ENCODE measurements at places on chromosomes 16 and 17.
A peak's percentile ranks its signal among the peaks of the same experiment; 100 is the strongest.

GRCh38 chr16:78146807-78147206 lies 47.4 kb downstream of the WWOX start:
- DNase-seq, result no peak

GRCh38 chr17:13740686-13741085 lies 139.0 kb upstream of the HS3ST3A1 start:
- no peak for DNase-seq

- no peak for DNase-seq
These were observed 121.6 kb downstream of the PMP22 start for GRCh38 chr17:15143524-15143923.

GRCh38 chr17:13600475-13601321 lies 1.0 kb downstream of the HS3ST3A1 start:
- DNase-seq, result peak; percentile 43

DNA sequence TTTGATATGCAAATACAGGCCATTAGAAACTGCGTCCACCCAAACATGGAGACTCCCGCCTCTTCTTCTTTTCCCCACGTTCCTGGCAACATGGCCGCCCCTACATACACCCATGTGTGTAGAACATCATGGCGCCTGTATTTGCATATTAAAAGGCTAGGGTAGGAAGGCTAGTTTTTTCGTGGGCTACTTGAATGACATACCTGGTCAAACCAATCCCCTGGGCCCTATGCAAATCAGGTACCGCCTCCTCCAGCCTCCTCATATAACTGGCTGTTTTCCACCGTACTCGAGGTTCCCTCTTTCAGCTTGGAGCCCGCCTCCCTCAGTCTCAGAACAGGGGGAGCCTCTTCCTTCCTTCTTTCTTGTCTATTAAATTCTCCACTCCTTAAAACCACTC lies 840 bp upstream of the CD300LB start:
- DNase-seq, result no peak

DNA sequence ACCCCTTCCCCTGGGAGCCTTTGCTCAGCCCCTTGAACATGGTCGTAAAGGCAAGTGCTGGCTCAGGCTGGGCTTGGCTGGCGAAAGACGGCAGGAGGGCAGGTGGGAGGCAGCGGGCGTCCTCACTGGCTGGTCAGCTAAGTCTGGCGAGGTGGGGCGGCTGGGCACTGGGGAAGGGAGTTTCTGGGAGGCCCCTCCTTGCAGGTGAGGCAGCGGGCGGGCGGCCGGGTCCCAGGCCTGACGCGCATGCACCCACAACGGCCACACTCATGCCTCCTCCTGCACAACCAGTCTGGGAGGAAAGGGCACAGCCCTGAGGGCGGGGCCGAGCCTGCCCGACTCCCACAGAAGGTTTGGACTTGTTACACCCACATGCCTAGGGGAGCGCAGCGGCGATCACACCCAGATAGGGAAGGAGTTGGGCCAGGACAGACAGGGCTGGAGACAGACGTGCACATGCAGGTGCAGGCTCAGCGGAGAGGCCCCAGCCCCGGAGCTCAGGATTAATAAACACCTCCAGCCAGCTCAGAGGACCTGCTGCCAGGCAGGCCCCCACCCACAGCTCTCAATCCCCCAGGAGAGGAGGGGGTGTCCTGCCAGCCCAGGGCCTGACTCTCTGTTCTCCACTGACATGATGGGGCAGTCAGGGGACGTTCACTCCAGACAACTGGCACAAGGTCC lies at the start of gene EVPL:
Gene EVPL (minus strand): TSS at position 148 of the 681 bp plus-strand sequence. CDS start 108 bp downstream, at position 40.
- DNase-seq, result no peak

DNA sequence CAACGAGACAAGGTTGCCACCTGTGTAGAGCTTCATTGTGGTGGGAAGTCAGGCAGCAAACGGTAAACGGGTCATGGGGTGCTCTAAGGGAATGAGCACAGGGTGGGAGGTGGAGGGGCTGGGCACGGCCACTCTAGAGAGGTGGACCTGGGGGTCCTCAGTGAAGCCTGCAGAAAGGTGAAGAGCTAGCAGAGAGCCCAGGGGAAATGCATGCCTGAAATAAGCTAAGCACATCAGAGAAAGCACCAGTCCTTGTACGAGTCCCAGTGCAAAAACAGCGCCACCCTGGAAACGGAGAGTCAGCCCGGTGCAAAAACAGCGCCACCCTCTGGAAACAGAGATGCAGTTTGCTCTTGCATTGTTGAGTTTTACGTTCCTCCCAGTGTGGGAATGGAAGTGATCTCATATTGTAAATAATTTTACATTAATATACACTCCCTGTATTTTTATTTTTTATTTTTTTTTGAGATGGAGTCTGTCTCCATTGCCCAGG lies 65.0 kb downstream of the TBC1D16 start:
- DNase-seq, result no peak

DNA sequence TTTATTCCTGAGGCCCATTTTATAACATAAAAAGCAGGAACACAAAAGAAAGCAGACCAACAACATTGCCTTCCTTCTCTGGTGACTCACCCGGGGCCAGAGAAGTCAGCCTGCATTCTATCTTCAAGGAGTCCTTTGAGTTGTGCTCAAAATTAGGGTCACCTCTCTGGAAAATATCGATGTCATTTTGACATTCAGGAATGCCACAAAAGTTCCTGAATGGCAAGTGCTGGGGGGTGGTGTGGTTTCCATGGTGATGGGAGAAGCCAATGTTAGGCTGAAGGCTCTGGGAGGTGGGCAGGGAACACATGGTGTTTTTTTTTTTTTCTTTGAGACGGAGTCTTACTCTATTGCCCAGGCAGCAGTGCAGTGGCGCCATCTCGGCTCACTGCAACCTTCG lies 159.6 kb downstream of the HAPSTR1 start:
- no peak for DNase-seq

GRCh38 chr16:3235856-3236669 lies 1.1 kb upstream of the ZNF200 start:
- DNase-seq, result no peak

DNA sequence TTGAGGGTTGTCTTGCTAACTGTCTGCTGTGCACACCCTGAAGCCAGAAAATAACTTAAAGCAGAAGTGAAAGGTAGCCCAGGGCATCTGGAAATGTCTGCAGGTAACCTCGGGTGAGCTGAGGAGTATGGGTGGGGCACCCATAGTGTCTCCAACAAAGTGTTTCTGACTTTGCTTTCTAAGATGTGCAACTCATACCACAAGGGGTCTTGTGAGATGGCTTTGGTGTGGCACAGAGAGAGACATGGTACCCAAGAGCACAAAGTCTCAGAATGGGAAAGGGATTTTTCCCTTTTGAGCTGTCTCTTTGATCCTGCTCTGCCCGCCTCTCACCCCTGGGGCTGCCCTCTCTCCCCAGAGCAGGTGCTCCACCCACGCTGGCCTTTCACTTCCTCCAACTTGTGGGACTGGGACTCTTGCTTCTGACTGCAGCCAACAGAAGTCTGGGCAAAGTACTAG lies 6.9 kb downstream of the CHD9 start:
- no peak for DNase-seq

DNA sequence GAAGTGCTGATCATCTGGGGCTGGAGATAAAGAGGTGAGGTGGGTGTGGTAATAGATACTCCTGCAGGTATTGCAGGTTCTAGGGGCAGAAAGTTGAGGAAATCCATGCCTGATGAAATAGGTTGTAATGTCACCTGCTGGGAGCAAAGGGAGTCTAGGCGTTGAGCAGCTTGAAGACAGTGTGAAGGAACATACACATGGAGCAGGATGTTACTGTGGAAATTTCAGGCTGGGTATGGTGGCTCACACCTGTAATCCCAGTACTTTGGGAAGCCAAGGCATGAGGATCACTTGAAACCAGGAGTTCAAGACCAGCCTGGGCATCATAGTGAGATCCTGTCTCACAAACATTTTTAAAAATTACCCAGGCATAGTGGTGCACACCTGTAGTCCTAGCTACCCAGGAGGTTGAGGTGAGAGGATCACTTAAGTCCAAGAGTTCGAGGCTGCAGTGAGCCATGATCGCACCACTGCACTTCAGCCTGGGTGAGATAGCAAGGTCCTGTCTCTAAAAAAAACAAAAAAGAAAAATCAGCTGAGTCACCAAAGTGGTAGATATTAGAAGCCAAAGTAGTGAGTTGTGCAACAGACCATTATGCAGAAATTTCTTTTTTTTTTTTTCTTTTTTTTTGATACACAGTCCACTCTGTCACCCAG lies 9.1 kb upstream of the CRYBA1 start:
- no peak for DNase-seq

DNA sequence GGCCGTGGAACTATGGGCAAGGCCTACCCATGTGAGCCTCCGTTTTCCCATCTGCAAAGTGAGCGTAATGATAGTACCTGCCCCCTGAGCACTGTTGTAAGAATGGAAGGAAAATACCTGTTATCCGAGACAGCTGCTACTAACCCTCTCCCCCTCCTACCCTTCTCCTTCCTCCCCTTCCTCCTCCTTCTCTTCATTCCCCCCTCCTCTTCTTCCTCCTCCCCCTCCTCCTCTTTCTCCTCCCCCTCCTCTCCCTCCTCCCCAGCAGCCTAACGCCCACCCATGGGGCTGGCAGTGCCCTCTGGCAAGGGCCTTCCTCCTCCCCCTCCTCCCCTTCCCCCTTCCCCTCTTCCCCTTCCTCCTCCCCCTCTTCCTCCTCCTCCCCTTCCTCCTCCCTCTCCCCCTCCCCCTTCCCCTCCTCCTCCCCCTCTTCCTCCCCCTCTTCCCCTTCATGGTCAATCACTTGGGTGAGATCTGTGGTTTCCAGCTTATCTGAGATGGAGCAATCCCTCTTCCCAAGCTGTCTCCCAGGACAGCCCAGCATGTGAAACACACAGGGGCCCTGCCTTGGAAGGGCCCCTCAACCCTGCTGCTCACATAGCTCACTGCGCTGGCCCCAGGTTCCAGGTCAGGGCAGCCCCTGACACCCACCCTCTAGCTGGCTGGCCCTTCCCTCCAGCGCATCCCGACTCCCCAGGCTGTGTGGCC lies 6.4 kb downstream of the ZFPM1 start:
- DNase-seq, result no peak

DNA sequence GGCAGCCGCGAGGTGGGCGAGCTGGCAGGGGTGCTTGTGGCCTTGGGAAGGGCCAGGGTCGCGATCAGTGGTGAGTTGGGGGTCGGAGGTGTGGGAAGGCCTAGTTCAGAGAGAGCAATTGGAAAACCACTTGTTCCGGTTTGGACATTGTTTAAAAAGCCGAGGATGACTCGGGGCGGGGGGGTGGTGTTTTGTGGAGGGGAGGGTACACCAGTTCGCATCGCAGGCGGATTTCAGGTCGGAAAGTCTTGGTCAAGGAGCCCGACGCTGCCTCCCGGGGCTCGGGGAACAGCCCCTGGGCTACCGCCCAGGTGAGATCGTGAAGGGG lies 66.4 kb downstream of the KPNA2 start:
- DNase-seq, result no peak

DNA sequence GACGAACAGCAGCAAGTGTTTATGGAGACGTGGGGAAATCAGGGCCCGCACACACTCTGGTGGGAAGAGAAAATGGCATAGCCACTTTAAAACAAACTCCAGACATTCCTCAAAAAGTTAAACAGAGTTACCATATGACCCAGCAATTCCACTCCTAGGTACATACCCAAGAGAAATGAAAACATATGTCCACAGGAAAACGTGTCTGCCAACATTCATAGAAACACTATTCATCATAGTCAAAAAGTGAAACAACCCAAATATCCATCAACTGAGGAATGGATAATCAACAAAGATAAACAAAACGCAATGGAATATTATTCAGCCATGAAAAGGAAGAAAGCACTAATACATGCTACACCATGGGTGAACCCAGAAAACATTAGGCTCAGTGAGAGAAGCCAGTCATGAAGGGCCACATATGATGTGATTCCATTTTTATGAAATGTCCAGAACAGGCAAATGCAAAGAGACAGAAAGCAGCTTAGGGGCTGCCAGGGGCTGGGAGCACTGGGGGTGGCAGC lies 32.8 kb downstream of the ADCY9 start:
- no peak for DNase-seq
